Omental fat pad (tissue), 4 donors: ENCODE measurements at places on chromosomes 1 and 21. TPM values are rescaled to one million over a fixed set of nuclear protein-coding genes. Genes with fewer than 3 reads are reported as not detected.

The SLC9C2 gene
- not detected for total RNA-seq

The TRNP1 gene
- 13.3 TPM for total RNA-seq

The KIAA0319L gene
- total RNA-seq: 38.1 TPM

The GPR25 gene
- not detected for total RNA-seq

The ASCL5 gene
- not detected for total RNA-seq

The EDARADD gene
- total RNA-seq: 0.25 TPM

The SLC16A4 gene
- total RNA-seq: 9.7 TPM

The TTC39A gene
- 2.4 TPM for total RNA-seq

The RNPEP gene
- total RNA-seq: 77.6 TPM

The PCBP3 gene
- 14.3 TPM for total RNA-seq

DNA sequence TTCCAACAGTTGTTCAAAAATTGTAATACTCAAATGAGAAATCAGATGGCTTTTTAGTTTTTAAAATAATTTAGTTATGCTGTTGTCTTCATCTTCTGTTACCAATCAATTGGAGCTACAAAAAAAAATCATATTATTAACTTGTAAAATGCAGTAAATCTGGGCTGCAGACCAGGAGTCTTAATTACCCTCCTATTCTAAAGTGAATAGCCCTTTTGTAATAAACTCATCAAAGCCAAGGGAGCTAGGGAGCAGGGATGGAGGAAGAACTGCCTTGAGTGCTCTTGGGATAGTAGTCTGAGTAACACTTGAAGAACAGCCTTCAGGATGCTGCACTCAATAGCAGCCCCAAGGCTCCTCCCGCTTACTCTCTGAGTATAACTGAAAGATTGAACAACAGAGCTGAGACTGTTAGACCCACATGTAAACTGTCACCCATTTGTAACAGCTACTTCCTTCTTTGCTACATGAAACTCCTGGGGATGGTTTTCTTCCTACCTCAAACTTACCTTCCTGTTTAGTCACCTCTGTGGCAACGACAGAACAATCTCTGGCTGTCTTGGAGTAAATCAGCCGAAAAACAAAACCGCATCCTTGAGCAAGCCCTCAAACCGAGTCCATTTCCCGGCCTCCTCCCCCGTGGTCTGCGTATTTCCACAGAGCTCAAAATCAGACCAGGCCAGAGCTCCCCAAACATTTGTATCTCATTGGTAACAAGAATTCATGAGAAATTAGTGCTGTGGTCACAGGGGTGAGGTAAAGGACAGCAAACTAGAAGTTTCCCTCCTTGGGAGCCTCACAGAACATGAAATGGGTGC lies 55.9 kb downstream of the CD58 start:
- no peak for DNase-seq

GRCh38 chr1:9892563-9893528 lies 17.2 kb downstream of the CTNNBIP1 start:
- no peak for DNase-seq

- DNase-seq: no peak
Measured at GRCh38 chr1:185861630-185862029, 127.4 kb downstream of the HMCN1 start.

DNA sequence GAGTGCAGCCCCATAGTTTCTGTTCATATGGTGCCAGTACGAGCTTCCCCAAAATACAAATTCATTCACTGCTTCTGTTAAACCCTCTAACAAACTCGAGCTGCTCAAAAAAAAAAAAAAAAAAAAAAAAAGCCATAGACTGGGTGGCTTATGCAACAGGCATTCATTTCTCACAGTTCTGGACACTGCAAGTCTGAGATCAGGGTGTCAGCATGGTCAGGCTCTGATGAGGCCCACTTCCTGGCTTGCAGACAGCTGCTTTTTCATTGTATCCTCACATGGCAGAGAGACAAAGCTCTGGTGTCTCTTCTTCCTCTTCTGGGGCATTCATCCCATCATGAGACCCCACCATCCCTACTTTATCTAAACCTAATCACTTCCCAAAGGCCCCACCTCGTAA lies 121.6 kb downstream of the PTBP2 start:
- DNase-seq: no peak

GRCh38 chr1:31609514-31610118 lies 7.9 kb upstream of the HCRTR1 start:
- no peak for DNase-seq

GRCh38 chr1:116357487-116357886 lies 15.6 kb upstream of the ATP1A1 start:
- DNase-seq: no peak

DNA sequence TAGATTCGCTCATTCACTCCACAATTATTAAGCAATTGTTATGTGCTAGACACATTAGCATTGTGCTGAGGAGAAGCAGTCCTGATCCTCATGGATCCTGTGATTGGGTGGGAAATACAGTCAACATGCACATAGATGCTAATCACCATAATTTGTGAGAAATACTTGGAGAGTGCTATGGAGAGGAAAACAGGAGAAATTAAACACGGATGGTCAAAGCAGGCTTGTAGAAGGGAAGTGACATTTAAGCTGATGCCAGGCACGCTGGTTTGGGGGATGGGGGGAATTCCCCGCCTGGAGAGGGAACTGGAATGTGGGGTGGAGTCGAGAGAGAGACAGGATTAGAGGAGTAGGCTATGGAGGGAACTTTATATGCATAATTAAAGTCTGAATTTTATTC lies 52.2 kb upstream of the L1TD1 start:
- DNase-seq: no peak

DNA sequence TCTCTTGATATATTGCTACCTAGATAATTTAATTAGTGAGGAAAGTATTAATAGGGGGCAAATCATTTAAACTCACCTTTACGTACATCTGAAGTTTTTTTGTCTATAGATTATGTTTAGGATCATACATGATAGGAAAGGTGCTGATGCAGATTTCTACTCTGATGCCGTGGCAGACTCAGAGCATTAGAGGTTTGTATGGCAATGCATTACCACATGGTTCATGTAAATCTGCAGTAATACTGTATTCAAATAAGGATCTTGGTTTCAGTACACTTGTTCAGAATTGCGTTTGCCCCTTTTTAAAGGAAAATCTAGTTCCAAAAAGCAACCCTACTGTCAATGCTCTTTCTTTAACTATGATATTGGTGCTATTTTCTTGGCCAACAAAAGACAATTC lies 288.3 kb downstream of the PTPRC start:
- DNase-seq: no peak

- no peak for DNase-seq
Measured at GRCh38 chr1:187943606-187944403, 1115.1 kb downstream of the PLA2G4A start.

- DNase-seq: no peak
Measured at GRCh38 chr1:146039844-146040194, 18.3 kb upstream of the HJV start.

GRCh38 chr1:237981223-237981622 lies 90.5 kb upstream of the ZP4 start:
- no peak for DNase-seq

GRCh38 chr1:52663716-52664115 lies 30.7 kb downstream of the SHISAL2A start:
- no peak for DNase-seq

DNA sequence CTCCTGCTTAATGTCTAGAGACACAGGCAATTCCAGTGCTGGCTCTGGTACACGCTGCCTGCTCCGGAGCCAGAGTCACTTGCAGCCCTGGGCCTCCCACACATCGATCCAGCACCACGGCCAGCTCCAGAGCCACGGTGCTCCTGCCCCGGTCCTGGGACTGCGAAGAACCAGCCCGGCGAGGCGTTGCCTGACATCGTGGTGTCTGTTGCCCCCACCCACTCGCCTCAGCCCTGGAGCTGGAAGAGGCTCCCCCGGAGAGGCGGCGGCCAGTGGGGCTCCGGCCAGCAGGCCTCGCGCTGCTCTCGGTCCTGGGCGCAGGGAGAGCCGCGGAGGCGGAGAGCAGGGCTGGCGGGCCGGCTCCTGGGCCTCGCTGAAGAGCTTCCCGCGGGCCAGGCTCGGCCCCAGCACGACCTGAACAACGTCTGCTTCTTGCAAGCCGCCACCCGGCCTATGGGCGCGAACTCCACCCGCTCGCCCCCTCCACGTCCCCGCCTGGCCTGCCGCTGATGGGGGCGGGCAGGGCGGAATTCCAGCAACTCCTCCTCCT lies 364.8 kb downstream of the CEP170 start:
- no peak for DNase-seq

- DNase-seq: no peak
Measured at GRCh38 chr21:34933609-34934335, 115.3 kb downstream of the RUNX1 start.
